Activated CD4-positive, alpha-beta T cell treated with anti-CD3 and anti-CD28 coated beads, Interleukin-2, amount 10 ng/mL, durations not matched to agents 7 days and 5 days (primary cell): ENCODE measurements at places on chromosomes 1 and 21. TPM values are rescaled to one million over a fixed set of nuclear protein-coding genes. Genes with fewer than 3 reads are reported as not detected.

The IFNGR2 gene
- total RNA-seq = 11.3 TPM

The CYP4A22 gene
- total RNA-seq = not detected

DNA sequence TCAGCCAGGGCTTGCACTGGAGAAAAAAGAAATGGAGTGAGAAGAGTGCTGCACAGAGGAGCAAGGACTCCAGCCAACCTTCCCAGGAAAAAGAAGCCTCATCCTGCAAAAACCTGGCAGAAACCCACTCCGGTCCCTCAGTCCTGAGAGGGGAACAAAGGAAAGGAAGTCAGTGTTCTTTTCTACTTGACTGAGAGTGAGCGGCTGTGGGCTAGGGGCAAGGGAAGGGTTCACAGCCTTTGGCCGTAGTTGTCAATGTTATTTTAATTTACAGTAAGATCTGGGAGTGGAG is 8.9 kb upstream of the GOLT1A start:
- DNase-seq = no peak
- no peak overlapping the region for H3K27ac ChIP-seq
- no peak overlapping the region for H3K4me3 ChIP-seq
- no peaks in the 10 kb centered on the region for H3K36me3 ChIP-seq

The TMEM183A gene
- 72.2 TPM for total RNA-seq

DNA sequence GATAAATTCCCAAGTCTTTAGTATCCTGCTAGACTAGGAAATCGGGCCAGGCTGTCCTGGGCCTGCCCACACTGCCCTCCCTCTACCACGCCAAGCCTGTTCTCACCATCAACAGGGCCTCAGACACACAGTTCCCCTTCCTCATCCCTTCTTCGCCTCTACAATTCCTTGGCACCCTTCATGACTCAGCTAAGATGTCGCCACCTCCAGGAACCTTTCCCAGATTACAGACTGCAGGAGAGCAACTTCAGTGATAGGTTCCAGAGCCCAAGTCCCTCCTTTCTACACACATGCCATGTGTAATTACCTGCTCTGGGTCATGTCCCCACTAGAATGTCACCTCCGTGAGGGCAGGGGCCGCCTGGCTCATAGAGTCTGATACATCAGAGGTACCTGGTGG is 3.3 kb downstream of the RIMS3 start:
- H3K4me1 ChIP-seq = peaks cover 29% of the 10 kb centered on the region
- no peak for DNase-seq
- H3K36me3 ChIP-seq = no peaks in the 10 kb centered on the region
- no peaks in the 10 kb centered on the region for H3K27me3 ChIP-seq
- no peak overlapping the region for H3K4me3 ChIP-seq

DNA sequence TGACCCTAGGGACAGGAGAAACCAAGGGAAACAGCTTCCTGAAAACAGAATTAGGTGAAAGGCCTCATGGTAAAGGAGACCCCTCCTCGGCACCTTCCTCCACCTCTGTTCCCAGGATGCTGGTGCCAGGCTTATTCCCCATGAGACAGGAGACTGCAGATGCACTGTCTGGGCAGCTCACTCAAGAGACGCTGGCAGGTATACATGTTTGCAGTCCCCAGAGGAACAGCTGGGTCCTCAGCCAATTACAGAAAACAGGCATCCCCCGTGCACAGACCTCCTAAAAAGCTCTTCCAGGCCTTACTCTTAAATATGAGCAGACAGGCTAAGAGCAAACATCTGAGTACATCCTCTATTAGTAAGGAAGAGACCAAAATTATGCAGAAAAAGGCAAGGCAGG is 6.5 kb downstream of the CCSAP start:
- peaks cover 44% of the 10 kb centered on the region for H3K36me3 ChIP-seq
- peaks cover 42% of the 10 kb centered on the region for H3K4me1 ChIP-seq
- no peak for DNase-seq
- no peak overlapping the region for H3K27ac ChIP-seq
- H3K27me3 ChIP-seq = no peaks in the 10 kb centered on the region

DNA sequence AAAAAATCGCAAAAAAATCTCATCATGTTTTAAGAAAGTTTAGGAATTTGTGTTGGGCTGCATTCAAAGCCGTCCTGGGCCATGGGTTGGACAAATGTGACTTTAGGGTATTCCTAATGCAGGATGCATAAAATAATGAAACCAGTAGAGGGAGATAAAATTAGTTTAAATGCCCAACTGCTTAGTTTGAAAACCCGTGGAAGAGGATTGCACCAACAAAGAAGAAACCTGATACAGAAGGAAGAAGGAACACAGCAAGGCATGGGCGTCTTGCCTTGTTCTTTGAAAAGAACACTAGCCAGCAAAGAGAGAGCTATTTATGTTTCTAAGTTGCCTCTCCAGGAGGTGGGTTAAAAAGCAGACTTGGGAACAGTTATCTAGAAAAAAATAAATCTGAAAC is 37.9 kb downstream of the WDR3 start:
- H3K36me3 ChIP-seq = no peaks in the 10 kb centered on the region
- no peak overlapping the region for H3K4me3 ChIP-seq
- DNase-seq = no peak
- no peaks in the 10 kb centered on the region for H3K27me3 ChIP-seq
- no peaks in the 10 kb centered on the region for H3K4me1 ChIP-seq
- no peak overlapping the region for H3K27ac ChIP-seq
